T1000 (cell line): ENCODE measurements at places on chromosomes 5 and 9.
A peak's percentile ranks its signal among the peaks of the same experiment; 100 is the strongest.

- DNase-seq, result no peak
Observed at GRCh38 chr9:20835377-20836286, 151.6 kb downstream of the FOCAD start.

GRCh38 chr9:114906922-114907571 lies 23.3 kb downstream of the TNFSF8 start:
- no peak for DNase-seq

DNA sequence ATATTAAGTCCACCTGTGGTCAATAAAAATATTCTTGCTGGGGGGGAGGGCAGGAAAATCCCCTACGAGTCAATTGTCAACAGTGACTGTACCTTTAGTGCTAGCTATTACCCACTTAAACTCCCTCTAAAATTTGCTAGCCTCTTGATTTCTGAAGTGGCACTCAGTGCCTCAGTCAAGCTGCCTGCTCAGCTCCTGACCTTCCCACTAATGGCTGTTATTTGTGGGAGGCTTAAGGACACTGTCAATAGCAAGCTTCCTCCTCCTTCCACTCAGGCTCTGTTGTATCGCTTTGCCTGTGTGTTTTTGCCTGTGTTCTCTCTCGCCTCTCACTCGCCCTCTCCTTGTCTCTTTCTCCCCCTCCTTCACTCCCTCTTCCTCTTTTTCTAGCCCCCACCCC lies 140.8 kb downstream of the BNC2 start:
- no peak for DNase-seq

DNA sequence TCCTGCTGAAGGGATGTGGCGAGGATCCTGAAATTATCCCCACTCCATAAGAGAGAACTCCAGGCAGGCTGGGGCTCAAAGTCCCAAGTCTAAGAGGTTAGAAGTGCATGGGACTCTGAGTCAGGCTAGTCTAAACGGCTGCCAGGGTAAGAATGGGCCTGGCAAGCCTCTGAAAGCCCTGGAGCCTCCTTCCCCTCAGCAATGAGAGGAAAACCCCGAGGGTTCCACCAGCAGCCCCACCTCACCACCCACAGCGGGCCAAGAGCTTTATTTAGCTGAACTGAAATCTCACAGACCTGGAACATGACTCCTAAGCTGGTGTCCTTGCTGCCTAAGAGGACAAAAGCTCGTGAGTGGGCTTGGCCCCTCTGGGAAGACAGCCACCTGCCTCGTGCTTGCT lies 135.5 kb downstream of the SEC61B start:
- DNase-seq, result no peak

- no peak for DNase-seq
Observed at GRCh38 chr5:111706345-111706744, 50.6 kb downstream of the NREP start.

GRCh38 chr5:159915904-159916840 lies at the start of gene ADRA1B:
Gene ADRA1B (plus strand): TSS chr5:159916482. CDS start chr5:159916906, 424 bp downstream.
- DNase-seq, result peak; percentile 53

DNA sequence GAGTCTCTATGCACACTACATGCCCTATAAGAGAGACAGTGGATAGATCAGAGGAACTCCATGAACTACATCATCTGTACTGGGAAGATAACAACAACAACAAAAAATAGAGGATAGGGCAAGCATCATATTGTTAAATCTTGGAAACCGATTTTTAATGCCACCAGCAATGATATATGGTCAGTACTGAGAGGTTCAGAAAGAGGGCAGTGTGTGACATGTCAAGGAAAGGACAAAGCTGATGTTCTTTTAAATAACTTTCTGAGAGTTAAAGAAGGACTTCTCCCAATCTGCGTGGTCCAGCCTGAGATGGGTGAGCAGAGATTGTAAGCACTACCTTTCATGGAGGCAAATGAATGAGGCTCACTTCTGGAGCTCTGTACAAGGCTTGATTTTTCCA lies 62.0 kb upstream of the PHF24 start:
- DNase-seq, result no peak

GRCh38 chr5:88666761-88667495 lies 216.1 kb downstream of the MEF2C start:
- DNase-seq, result no peak

DNA sequence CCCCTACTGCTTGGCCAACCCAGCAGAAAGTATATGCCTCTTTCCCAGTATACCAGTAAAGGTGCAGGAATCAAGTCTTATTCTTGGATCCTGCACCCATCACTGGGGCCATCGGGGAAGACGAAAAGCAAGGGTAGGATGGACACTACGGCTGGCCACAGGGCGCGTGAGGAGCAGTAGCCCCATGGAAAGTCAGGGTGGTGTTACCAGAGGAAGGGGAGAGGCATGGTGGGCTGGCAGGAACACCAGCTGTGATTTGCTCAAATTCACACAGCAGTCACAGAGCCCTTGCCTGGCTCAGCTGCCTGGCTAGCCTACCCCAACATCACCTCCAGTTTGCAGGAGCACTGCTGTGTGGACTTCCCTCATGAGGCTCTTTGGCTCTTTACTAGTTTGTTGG lies 34.5 kb upstream of the SAP30L start:
- no peak for DNase-seq

DNA sequence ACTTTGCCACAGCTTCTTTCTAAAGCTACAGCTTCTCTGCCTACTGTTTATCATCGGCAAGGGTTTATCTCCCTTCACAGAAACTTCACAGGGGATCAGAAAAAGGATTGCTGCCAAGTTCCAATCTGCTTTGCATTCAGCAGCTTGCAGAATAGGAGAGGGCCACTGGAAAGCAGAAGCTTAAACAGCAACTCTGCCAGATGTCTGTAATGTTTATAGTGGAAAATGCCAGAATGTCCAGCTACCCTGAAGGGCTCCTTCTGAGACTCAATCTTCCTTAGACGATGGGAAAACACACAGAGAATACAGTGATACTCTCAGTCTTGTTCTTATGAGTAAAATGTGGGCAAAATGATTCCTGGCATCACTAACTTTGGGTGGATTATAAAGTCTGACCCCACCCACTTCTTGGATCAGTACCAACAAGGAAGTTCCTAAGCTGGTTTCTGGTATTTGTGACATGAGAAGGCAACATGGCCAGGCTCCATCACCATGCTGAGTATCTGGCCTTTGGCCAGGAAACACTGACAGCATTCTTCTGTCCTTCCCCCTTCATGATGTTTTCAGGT lies 19.0 kb downstream of the STOM start:
- DNase-seq, result peak; percentile 6

DNA sequence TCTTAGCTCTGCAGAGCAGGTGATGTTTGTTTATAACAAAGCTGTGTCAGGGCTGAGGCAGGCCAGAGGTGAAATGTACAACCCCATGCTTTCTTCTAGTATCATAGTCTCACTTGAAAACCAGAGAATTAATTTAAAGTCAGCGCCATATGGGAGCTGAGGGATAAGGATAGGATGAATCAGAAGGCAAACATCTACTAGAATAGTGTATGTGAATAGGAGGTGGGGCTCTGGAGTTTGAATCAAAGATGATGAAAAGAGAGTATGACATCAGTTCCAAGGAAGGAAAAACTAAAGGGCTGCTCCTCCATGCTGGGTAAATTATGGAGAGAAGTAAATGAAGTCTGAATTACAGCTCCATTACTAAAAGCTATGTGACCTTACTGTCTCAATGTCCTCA lies 441.5 kb downstream of the RASEF start:
- DNase-seq, result no peak

GRCh38 chr5:171596391-171596878 lies 177.0 kb downstream of the FGF18 start:
- DNase-seq, result peak; percentile 89

- no peak for DNase-seq
Observed at GRCh38 chr9:111898331-111899096, 1.9 kb downstream of the UGCG start.

DNA sequence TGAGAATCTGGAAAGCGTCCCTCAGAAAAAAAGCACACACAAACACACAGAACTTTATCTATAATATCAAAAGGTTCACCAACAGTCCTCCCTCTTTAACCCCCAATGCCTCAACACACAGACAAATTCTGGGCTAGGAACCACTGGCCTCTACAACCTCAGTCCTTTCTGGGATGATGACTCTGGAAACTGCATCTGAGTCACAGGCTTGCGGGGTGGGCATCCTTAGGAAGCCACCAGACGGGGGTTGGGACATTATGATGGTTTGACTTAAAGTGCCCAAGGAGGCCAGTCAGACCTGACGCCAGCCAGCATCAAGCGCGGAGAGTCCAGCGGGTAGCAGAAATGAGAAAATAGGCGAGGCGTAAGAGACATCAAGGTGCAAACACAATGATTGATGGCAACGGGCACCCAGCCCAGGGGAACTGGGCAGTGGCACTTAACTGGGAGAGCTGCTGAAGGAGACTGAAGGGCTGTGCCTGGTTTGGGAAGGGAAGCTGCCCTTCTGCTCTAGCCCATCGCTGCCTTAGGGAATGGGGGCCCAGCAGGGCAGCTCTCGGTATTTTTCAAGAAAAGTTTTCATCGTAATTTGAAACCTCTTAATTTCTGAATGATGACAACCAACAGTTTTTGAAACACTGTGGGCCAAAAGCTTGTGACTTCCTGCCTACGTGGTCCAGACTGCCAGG lies 20.7 kb downstream of the SPRY4 start:
- no peak for DNase-seq

DNA sequence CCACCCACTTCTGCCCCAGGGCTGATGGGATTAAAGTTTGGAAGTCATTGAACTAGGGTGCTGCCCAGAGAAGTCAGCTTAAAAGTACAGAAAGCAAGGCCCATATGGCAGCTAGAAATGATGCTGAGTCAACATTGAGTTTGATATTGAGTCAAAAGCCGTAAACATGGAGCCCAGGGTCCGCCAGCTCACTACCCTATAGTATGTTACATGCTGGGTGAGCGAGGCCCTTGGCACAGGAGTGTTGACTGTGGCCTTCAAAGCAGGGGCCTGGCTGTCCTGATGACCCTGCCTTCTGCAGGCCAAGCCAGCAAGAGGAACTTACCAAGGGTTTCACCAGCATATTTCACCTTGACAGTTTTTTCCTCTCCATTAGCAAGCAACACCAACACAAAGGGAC lies 222.5 kb downstream of the GRIA1 start:
- no peak for DNase-seq

- DNase-seq, result no peak
Observed at GRCh38 chr5:82405161-82405560, 127.0 kb upstream of the RPS23 start.

DNA sequence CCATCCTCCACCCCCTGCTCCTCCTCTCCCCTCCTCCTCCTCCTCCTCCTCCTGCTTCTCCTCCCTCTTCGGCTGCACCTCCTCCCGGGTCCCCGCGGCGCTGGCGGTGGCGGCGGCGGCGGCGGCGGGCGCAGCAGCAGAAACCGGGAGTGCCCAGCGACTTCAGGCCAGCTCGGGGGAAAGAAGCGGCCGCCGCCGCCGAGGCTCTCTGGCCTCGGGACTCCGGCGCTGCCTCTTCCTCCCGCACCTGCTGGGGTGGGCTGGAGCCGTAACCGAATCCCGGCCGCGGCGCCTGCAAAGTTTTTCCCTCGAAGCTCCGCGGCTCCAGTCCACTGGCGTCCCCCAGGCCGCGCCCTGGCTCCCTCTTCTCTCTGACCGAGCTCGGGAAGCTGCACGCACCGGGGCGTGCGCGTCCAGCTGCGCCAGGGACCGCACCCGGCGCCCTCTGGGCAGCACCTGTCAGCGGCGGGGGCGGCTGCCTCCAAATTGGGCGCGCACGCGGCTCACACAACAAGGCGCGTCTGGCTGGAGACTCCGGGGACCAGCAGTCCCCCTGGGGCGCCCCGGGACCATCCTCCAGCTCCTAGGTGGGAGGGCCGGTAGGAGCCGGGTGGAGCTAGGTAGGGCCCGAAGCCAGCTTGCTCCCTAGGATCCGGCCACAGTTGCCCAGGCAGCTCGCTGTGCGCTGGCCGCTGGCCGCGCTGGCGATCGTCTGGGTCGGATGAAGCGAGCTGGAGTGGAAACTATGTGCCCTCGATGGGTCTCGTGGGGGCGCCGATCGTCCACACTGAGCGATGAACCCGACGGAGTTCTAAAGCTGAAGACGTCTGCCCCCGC lies at the start of gene MCTP1:
Gene MCTP1 (minus strand): TSS at position 523 of the 837 bp plus-strand sequence.
- peak; percentile 48 for DNase-seq

DNA sequence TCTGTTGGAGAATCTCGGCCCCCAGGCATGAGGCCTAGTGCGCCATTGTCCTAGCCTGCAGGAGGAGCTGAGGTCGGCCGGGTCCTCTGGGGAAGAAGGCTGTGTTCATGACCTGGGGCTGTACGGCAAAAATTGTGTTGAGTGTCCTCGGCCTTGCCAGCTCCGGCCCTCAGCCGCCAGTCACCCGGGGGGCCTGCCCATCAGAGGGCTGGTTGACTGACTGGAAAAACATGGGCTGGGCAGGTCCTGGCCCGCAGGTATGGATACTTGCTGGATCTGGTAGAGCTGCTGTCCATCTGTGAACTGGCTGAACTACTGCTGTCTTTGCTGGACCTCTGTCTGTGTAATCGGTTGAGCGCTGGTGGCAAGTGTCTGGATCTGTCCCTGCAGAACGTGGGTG lies 136.7 kb upstream of the GAS1 start:
- no peak for DNase-seq

DNA sequence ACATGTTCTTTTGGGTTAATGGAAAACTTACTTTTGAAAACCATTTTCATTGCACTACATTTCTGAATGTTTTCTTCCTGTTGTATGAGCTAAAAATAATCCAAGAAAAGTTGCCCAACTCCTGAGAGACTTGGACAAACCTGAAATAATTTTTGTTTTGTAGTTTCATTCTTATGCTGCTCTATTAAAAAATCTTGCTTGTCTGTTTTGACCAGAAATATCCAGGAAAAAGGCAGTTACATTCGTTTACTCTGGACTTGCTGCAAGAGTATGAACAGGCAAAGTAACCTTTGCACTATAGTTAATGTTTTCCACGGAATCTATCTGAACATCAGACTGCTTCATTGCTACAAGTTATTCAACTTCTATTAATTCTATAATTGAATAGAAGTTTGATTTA lies 200.1 kb upstream of the DAB2 start:
- no peak for DNase-seq

- DNase-seq, result no peak
Observed at GRCh38 chr5:138463419-138464007, 1.8 kb upstream of the EGR1 start.

- peak; percentile 18 for DNase-seq
Observed at GRCh38 chr9:136354592-136355085, 8.9 kb downstream of the DNLZ start.

GRCh38 chr5:132486318-132487094 lies 4.1 kb downstream of the IRF1 start:
- DNase-seq, result no peak

DNA sequence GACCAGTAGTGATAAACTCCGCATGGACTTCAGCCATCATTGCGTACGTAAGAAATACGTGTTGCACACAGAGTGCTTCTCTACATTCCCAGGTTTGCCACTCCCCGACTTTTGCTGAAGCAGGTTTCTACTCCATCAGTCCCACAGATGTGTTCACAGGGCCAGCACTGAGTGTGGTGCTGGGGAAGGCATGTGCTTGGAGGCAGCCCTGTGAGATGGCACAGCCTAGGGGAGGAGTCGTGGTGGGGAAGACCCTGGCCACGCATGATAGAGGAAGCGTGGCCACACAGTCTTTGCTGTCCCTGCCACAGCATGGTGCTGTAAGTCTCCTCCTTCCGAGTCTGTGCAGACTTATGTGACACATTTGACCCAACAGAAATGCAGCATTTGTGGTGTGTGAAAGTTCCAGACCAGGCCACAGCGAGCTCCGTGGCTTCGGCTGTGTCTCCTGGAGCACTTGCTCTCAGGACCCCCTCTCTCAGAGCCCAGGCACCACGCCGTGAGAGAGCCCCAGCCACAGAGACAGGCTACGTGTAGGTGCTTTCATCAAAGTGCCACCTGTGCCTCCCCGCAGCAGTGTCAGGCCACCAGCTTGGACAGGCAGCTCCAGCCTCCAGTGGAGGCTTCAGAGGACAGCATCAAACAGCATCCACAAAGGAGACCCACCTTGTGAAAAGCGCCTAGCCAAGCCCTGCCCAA lies 197.8 kb downstream of the AUH start:
- DNase-seq, result no peak
